ENCODE measurements at places on chromosomes 4 and X. TPM values are rescaled to one million over a fixed set of nuclear protein-coding genes. Genes with fewer than 3 reads are reported as not detected.

- no peak for DNase-seq
Measured at GRCh38 chr4:113077575-113077974, 28.1 kb downstream of the ANK2 start.

GRCh38 chr4:181775298-181775697, 467.9 kb upstream of the TENM3 start:
- no peak for DNase-seq

DNA sequence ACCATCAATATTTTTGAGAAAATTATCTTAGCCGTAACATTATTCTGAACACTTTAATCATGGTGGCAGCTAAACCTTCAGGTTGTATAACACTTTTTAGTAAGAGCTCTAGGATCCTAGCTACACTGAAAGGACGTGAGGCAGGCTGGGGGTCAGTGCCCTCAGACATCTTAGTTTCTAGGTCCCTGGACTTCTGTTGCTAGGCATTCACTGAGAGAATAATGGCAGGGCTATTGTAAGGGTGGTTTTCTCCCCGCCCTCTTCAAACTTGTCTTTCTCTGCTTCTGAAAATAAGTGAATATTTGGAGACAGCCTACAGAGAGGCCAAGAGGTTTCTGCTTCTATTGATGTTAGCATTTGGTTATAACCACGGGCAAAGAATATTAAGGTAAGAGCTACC, 15.4 kb upstream of the MMRN1 start:
- DNase-seq: no peak

GRCh38 chr4:104868958-104869357, 277.7 kb upstream of the TET2 start:
- no peak for DNase-seq

- DNase-seq: no peak
Measured at GRCh38 chr4:175062183-175062592, 144.0 kb downstream of the ADAM29 start.

- no peak for DNase-seq
Measured at GRCh38 chrX:48451708-48452107, 18.4 kb downstream of the SLC38A5 start.

DNA sequence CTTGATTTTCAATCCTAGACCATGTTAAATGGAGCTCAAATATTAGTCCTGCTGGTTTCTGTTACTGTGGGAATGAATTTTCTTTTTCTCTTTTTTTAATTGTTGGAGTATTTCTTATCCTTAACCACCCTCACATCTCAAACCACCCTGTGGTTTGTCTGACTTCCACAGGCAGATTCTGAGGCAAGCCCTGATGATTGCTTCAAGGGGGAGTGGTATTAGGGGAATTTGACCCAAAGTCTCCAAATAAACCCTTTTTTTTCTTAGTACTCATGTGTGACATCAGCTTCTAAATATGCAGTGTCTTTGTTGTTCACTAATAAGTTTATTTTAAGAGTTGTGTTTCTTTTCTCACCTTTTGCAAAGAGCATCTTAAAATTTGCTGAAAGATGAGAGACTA, 810.3 kb downstream of the IL1RAPL1 start:
- DNase-seq: no peak

DNA sequence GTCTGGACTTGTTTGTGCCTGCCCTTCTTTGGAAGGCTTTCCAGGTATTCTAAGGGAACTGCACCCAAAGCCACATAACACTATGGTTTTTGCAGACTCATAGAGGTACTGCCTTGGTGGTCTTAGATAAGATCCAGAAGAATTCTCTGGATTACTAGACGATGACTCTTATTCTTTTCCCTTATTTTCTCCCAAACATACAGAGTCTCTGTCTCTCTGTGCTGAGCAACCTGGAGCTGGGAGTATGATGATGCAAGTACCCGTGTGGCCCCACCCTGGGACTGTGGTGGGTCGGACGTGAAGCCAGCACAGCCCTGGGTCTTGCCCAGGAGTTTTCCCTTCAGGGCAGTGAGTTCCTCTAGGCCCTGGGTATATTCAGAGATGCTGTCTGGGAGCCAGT, 1342.4 kb upstream of the TENM3 start:
- no peak for DNase-seq

- no peak for DNase-seq
Measured at GRCh38 chr4:147015491-147015890, 69.8 kb upstream of the TTC29 start.

- no peak for DNase-seq
Measured at GRCh38 chr4:156953951-156954350, 17.6 kb downstream of the PDGFC start.

- DNase-seq: peak; percentile 39
Measured at GRCh38 chrX:150364347-150365050, 1.4 kb downstream of the MAMLD1 start.

GRCh38 chr4:143260750-143261149, 75.9 kb upstream of the GAB1 start:
- no peak for DNase-seq

GRCh38 chr4:6229095-6229494, 28.7 kb upstream of the JAKMIP1 start:
- no peak for DNase-seq

- DNase-seq: peak; percentile 54
Measured at GRCh38 chr4:147732518-147733235, 789 bp downstream of the ARHGAP10 start.

- DNase-seq: no peak
Measured at GRCh38 chrX:45765767-45766166, 565.1 kb upstream of the DIPK2B start.

DNA sequence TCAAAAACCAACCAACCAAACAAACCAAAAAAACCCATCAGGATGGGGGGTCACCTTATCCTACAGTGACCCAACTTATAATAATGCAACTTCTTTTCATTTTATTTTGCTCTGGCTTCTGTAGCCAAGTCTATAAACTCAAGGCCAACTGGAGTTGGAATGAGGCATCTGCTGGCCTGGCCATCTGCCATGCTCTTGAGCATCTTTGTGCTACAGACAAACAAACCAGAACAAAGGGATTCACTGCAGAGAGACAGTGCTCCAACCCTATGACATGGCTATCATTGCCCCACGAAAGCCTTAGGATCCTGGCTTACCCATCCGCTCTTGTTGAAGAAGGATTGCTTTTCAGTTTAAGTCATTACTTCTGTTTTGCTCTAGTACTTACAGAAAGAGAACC, 49.2 kb upstream of the SCRG1 start:
- DNase-seq: no peak

DNA sequence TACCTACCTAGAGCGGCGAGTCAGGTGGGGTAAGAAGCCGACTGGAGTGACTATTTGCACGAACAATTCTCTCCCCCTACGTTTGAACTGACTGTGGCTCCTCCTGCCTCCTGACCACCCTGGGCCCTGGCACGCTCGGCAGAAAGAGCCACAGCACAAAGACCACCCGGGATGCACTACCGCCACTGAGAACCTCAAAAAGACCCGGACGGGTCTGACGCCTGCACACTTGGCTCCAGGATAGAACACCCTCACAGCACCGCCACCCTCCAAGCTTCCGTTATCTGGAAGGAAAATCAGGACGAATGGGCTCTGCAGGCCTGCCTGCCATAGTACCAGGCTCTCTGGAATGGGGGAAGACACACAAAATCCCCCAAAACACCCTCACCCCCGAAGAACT, 2.2 kb downstream of the LRPAP1 start:
- DNase-seq: no peak

GRCh38 chrX:104712515-104712914, 146.5 kb downstream of the IL1RAPL2 start:
- no peak for DNase-seq

GRCh38 chr4:169941141-169941540, 85.1 kb downstream of the MFAP3L start:
- no peak for DNase-seq

GRCh38 chrX:43474321-43474720, 181.8 kb upstream of the MAOA start:
- DNase-seq: no peak

DNA sequence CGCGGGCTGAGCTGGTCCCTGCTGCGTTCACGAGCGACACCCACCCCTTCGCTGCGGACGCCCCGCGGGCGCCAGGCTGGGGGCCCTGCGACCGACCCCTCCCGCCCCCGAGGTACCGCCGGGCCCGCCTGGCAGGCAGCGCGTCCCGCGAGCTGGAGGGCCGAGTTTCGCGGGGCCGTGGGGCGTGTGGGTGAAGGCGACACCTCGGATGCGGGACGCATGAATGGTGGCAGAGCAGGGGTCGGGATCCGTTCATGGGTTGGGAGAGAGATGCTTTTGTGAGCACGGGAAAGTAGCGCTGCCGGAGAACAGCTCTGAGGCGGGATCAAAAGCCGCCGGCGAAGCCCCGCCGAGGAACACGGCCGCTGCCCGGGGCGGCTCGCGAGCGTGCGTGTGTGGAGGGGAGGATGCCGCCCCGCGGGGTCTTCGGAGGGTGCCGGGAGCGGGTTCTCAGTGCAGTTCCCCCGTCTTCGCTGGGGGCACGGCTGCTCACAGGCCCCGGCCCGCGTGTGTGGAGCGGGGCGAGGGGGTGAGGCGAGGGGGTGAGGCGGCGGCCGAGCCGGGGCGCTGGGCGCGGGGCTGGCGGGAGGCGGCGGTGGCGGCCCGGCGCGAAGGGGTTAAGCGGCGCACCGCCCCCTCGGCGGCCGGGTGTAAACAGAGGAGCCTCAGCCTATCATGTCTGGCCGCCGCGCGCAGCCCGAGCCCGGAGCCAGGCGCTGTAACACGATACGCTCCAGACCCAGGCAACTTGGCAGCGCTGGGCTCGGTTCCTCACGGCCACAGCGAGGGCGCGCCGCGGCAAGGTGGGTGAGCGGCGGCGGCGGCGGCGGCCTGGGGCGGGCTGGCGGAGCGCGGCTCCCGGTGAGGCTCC, 205.3 kb downstream of the TENM3 start:
- peak; percentile 75 for DNase-seq

DNA sequence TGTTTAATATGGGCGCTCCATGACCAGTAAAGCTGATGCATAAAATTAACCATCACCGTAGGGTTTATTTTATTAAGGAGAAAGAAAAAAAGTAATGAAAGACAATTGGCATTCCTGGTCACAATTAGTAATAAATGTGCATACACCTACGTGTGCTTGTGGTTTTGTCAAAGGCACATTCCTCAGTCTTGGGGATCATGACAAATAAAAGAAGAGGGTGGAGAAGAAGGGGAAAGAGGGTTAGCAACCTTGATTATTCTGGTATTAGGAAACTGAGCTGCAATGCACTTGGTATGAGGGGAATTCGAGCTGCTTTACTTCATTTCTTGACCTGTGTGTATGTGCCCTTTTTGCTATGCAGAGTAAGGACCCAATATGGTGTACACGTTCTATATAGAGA, 1798.3 kb upstream of the PCDH7 start:
- no peak for DNase-seq

DNA sequence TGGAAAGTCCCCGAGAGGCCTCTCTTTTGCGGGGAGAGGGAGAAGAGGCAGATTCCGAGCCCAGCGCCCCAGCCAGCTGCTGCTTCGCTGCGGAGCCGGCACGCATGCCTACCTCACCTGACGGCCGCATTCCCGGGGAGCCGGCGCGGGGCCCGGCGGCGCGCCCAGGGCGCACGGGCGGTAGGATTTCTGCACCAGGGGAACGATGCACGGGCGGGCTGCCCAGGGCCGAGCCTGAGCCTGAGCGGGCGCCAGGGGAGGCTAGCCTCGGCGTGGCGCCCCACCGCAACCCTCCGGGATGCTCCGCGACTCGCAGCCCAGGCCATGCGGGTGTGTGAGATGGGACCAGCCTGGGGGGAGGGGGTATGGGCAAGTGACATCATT, 81.3 kb upstream of the SCML1 start:
- DNase-seq: no peak

DNA sequence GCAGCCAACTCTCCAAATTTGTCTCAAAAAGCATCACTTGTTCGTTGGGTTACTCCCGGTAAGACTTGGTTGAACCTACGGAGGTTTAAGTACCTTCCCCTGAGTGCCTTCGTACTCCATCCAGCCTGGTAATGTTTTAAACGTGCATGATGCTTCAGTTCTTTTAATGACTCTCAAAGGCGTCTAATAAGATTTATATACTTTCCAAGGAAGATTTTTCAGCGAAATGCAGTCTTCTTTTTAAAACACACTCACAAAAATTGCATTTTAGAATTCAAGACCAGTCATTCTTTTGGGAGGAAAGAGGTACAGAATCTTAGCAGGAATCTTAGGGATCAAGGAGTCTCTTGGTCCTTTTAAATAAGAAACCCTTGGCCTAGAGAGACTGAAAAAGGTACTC, 430 bp upstream of the TRPC3 start:
- no peak for DNase-seq

DNA sequence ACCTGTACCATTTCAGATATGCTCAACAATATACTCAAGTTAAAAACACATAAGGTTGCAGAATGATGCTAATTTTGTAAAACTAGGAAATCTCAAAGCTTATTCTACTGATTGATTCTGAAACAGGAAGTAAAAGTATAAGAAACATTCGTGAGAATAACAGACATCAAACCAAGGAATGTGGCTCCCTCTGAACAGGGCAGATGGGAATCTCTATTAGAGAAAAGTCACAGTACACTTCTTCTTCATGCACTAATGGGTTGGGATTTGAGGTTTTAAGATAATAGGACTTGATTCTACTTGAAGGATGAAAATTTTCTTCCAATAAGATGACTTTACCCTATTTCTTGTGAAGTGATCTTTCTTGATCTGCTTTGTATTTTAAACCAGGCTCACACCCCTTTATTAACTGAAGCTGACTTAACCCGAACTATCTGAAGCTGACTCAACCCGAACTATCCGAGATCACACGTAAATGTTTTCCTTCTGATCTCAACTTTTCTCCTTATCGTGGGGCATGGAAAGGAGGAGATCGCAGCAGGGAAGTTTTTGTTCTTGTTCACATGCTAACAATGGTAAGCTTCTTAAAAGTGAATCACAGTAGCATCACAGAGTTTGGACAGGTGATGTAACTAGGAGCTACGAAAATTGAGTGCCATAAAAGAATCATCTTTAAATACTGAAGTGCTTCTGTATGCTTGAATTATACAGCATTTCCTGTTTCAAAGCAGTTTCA, 363.1 kb upstream of the ZFP42 start:
- no peak for DNase-seq

DNA sequence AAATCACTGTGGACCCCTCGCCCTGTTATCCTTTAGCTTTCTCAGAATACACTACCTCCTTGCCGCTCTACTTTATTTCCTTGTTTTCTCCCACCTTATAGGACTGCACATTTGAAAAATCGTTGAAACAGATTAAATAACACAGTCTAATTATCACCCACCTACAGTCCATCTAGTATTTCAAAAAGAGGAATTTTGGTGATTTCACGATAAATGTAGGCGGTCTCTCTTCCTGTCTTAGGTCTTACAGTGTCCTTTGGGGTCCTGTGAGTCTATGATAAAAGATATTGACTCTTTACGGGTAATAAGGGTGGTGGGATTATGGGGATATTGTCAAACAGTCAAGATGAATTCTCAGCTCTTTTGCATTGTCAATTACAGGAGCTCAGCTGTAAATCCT, 2.4 kb upstream of the TBL1X start:
- no peak for DNase-seq

- DNase-seq: no peak
Measured at GRCh38 chr4:98510757-98511517, 147.5 kb downstream of the TSPAN5 start.

CT45A7 gene
- total RNA-seq: not detected

VSIG1 gene
- not detected for total RNA-seq

PPEF2 gene
- 0.43 TPM for total RNA-seq

EPHA5 gene
- total RNA-seq: 0.14 TPM

SLITRK2 gene
- total RNA-seq: 0.70 TPM

DGKQ gene
- total RNA-seq: 56.1 TPM

TMSB15B gene
- total RNA-seq: 4.4 TPM

CXCL10 gene
- 1.4 TPM for total RNA-seq

DDX3X gene
- 250 TPM for total RNA-seq

SERTM2 gene
- not detected for total RNA-seq

ATP1B4 gene
- not detected for total RNA-seq

ZFYVE28 gene
- 56.4 TPM for total RNA-seq

Data from mucosa of descending colon (tissue), 3 donors.